ENCODE measurements at places on chromosomes 1 and 21.

DNA sequence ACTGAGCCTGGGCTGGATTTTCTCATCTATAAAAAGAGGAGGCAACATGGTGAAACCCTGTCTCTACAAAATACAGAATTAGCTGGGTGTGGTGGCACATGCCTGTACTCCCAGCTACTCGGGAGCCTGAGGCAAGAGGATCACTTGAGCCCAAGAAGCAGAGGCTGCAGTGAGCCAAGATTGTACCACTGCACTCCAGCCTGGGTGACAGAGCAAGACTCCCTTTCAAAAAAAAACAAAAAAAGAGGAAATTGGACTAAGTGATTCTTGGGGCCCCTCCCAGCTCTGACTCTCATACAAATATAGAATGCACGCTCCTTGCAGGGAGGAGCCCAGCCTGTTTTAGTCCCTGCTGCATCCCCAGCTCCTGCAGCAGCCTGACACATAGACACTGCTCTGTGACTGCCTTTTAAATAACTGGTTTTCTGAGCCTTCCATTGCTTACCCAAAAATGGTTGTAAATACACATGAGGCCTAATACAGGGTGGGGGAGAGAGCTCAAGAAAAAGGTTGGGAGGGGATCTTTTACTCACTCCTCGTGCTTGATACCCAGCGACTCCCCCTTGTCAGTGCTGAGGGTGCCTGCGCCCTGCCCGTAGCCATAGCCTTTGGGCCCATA is 17.2 kb downstream of the CSRP1 start:
- no peak for DNase-seq

- DNase-seq, result no peak
Measured at GRCh38 chr1:118918230-118918939, 69.8 kb downstream of the TBX15 start.

DNA sequence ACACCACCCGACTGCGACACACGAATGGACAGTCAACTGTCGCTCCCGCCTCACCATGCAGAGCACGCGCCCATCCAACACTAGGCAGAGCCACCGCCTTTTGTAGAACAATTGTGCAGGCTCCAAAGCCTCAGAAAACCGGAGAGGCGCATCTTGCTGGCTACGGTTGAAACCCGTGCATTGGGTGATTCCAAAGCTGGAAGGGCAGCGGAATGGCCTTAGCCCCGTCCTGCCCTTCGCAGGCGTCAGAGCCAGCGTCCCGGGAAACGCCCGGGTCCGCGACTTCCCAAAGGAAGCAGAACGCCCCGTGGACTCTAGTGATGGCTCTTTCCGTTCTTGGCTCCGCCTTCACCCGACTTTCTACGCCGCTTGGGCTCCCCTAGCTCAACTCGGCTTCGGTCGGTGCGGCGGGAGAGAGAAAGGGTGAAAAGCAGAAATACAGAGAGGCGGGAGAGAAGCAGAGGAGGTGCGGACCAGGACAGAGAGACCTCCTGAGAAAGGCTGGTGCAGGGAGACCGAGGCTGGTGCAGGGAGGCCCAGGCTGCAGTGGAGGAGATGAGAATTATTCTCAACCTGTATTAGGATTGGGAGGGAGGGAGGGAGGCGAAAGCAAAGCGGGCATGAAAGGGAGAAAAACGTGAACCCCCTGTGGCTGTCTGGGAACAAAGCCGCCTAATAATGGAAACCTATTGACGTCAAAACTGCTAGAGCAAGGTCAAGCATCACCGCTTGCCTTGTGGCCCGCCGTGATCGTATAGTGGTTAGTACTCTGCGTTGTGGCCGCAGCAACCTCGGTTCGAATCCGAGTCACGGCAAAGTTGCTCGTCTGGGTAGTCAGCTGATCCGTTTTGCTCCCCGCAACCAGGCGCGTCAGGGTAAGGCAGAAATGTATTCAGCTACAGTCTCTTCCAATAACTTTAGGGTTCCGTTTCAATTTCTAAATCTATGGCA is 99.5 kb downstream of the PRKAB2 start:
- DNase-seq, result no peak

DNA sequence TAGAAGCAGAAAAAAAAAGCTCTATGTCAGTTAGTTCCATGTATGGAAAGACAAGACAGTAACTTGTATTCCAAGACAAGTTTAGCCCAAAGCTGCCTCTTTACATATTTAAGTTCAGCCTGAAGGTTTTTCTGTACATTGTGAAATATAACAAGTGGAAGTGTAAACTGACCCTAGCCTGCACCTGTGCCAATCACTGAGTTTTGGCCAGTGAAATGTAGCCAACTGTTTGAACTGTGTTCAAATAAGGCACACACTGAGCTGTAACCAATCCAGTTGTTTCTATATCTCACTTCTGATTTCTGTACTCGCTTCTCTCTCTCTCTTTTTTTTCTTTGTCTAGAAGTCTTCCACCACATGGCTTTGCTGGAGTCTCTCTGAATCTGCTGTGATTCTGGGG is 1227.1 kb downstream of the NCAM2 start:
- DNase-seq, result no peak

GRCh38 chr1:1430114-1430982 is 5.1 kb upstream of the VWA1 start:
- DNase-seq, result peak; percentile 89

GRCh38 chr1:38014171-38014570 is 1.6 kb downstream of the UTP11 start:
- DNase-seq, result no peak

- no peak for DNase-seq
Measured at GRCh38 chr1:158798531-158798930, 17.5 kb upstream of the OR6N2 start.

- no peak for DNase-seq
Measured at GRCh38 chr1:233034836-233035235, 84.4 kb downstream of the NTPCR start.

DNA sequence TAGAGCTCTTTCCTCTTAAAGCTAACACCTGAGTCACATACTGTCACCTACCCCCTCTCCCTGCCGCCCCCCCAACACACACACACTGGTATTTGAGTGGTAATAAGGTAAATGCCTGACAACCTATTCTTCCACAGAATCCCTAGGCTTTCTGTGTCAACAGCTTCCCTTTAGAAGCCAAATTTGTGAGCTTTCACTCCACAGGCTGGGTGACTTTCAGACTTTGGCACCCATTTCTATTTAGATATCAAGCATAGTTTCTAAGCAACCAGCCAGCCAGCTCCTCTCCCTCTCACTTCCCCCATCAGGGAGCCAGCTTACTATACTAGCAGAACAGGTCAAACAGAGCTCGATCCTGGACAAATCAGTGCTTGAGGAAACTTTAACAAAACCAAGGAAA is 3.2 kb upstream of the C1orf74 start:
- DNase-seq, result no peak

DNA sequence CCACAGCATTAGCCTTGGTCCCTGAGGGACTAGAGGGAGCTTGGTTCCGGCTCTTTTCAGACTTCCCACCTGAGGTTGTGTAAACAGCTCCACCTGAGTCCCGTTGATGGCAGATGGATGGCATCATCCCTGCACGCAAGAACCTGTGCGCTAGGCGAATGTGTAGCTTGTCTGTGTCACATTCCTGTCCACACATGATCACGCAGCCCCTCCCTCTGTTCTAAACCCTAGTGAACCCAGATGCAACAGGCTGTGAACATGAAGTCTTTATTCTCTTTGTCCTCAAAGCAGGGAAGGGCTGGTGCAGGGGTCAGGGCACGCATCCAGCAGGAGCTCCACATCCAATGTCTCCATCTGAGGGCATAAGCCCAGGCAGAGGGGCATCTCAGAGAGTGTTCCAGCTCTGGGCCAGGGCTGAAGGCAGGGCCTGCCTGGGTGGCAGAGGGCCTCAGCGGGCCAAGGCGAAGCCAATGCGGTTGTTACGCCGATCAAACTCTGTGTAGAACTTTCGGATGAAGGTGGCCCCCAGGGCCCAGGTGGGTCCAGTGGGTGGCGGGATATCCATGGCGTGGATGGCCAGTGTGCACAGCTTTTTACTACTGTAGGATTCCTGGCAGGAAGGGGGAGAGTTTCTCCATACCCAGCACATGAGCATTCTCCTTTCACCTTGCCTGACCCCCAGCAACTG is 2.9 kb upstream of the ETNK2 start:
- DNase-seq, result no peak

- DNase-seq, result no peak
Measured at GRCh38 chr1:226581650-226582330, 33.2 kb downstream of the STUM start.

DNA sequence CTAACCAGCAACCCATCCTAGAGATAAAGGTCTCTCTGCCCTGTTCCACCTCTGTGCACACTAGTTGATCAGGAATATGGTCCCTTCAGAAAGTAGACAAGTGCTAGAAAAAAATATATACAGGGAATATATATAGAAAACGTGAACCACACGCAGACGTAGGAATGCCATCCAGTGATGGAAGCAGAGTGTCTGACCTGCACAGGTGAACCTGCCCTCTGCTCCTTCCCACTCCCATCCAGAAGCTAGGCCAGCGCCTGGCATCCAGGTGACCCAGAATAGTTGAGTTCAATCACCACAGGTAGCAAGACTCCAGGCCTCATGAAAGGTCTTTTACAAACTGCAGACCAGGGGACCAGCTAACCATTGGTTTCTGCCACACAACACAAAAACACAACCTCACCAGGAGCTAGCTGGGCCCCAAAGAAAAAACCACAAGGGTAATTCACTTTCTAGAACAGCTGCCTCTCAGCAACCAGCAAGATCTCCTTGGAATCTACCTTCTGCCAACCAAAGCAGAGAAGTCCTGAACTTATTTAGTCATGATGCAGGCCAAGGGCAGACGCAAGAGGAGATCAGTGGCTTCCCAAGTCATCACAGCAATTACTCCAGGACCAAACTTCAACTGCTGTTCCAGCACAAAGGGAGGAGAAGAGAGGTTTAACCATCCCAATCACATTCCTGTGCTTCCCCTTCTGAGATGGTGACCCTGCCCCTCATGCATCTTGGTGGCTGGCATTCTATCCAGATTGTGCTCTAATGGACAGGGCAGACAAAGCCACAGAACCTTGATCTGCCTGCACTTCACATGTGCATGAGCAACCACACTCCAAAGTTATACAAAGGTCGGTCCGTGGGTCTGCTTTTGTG is 53.0 kb downstream of the GPR161 start:
- DNase-seq, result no peak

DNA sequence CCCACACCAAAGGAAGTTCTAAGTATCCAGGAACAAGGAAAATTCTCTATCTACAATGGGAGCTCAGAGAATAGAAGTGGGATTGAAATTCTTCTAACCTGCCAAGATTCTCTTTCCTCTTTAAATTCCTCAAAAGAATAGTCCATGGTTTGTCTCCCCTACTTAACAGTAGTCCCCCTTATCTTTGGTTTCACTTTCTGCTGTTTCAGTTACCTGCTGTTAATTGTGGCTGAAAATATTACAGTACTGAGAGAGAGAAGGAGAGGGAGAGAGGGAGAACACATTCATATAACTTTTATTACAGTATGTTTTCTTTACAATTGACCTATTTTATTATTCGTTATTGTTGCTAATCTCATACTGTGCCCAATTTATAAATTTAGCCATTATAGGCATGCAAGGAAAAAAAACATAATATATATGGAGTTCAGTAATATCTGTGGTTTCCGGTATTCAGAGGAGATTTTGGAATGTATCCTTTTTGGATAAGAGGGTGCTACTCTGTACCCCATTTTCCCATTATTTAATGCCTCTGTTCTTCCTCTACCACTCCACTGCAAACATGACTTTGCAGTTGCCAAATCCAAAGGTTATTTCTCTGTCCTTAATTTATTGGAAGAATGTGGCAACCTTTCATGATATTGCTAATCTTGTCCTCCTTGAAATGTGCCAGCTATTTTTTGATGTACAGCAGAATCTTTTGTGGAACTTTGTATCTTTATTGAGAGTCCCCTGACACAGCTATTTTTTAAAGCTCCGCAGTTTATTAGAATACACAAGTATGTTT is 68.0 kb downstream of the USP25 start:
- no peak for DNase-seq

DNA sequence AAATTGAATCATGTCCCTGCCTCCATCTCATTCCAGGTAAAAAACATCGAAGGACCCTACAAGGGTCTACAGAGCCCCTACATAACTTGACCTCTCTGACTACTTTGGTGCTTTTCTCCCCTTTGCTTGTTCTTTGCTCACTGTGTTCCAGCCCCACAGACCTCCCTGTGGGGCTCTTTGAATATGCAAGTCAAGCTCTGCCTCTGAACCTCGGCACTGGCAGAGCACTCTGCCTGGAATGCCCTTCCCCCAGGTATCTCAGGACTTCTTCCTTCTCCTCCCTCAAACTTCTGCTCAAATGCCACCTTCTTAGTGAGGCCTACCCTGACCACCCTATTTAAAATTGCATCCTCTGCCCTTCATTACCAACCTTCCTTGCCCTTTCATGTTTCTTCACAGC is 87.8 kb upstream of the CD34 start:
- no peak for DNase-seq

DNA sequence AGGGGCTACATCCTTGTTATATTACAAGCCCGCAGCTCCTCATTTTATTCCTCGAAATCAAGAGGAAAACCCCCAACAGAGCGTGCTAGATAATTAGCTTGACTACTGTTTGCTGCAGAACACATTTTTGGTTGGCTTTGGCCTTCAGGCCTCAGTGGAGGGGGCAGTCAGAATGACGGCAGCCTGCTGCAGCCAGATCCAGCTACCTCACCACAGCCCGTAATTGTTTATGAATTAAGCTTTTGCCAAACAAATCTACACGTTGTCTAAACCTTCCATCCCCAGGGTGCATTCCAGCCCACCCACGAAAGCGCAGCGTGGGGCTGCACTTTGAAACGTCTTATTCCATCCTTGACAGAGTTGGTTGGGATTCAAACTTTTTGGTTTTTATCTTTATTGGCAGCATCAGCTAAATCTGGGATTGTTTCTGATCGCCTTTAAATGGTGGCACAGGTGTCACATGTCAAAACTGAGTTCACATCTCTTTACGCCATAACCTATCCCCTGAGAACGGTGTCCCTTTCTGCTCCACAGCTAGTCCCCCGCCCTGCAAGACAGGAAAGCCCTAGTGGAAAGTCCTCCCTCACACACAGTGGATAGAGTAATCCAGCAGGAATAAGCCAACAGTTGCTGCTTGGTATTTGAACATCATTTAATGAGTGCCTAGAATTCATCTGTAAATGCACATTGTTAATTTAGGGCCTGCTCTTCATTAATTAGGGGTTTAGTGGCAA is 195.5 kb downstream of the LMO4 start:
- DNase-seq, result no peak

GRCh38 chr1:176692988-176693696 is 230.2 kb downstream of the PAPPA2 start:
- no peak for DNase-seq
